ENCODE measurements at places on chromosomes 4 and X. TPM values are rescaled to one million over a fixed set of nuclear protein-coding genes. Genes with fewer than 3 reads are reported as not detected.

GRCh38 chrX:17459661-17460060 is 84.7 kb downstream of the NHS start:
- H3K27me3 ChIP-seq, result peaks cover 29% of the 10 kb centered on the region
- no peaks in the 10 kb centered on the region for H3K4me1 ChIP-seq
- no peak for DNase-seq
- H3K4me3 ChIP-seq, result no peak overlapping the region
- no peak overlapping the region for H3K27ac ChIP-seq
- H3K36me3 ChIP-seq, result no peaks in the 10 kb centered on the region

DNA sequence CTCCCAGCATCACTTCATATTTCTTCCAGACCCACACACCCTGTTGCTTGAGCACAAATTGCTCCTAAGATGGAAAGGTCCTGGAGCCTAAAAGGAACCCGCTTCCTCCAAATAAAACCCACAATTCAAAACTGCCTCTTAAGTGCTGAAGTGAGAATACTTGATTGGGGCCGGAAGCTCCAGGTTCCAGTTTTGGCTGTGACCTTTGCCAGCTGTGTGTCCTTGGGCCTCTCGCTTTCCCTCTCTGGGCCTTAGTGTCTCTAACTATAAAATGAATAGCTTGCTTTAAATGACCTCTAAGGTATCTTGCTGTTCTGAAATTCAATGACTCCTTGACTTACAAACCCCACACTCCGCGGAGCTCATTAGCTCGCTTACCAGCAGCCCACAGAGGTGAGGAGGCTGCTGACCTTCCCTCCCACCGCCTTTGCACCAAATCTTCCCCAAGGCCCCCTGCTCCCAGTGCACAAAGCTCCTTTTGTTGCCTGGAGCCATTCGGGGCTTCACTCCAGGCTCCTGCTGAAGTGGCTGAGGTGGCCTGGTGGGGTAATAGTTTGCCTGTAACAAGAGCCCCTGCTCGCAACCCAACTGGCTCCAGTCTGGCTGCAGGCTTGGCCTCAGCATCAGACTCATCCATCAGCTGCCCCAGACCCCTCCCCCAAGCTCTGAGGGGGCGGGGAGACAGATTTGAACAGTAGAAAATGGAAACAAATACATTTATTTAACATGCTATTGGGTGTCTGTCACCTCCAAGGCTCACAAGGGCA is 21.8 kb downstream of the STARD8 start:
- no peak for DNase-seq
- peaks cover 54% of the 10 kb centered on the region for H3K27me3 ChIP-seq
- no peak overlapping the region for H3K27ac ChIP-seq
- no peaks in the 10 kb centered on the region for H3K36me3 ChIP-seq
- H3K4me3 ChIP-seq, result no peak overlapping the region
- H3K4me1 ChIP-seq, result no peaks in the 10 kb centered on the region

The FGF13 gene
- not detected for total RNA-seq

GRCh38 chr4:152462047-152462446 is 73.8 kb downstream of the FBXW7 start:
- peaks cover 2% of the 10 kb centered on the region for H3K36me3 ChIP-seq
- H3K27me3 ChIP-seq, result no peaks in the 10 kb centered on the region
- peaks cover 71% of the 10 kb centered on the region for H3K4me1 ChIP-seq
- DNase-seq, result no peak

The GPRASP2 gene
- total RNA-seq, result 1.4 TPM

- no peak overlapping the region for H3K4me3 ChIP-seq
- no peaks in the 10 kb centered on the region for H3K27me3 ChIP-seq
These were observed 217.2 kb downstream of the SPRY1 start for GRCh38 chr4:123613586-123614344.

The KIF4A gene
- 28.7 TPM for total RNA-seq

The PWWP3B gene
- total RNA-seq, result not detected

DNA sequence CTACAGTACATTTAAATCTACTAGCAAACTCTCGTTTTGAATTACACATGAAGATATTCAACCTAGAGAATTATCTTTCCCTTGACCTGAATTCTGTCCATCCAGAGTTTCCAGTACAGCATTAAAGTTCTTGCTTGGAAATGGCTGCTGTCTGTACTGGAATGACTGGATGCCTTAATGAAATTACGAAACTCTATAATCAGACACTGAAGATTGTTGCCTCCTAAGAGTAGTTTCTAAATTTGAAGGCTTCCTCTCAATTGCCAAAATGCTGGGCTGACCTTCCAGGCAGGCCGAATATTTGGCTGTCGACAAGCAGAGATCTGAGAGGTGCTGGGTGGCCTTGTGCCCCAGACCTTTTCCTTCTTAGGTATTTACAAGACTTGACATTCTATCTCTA is 215.1 kb upstream of the GPC4 start:
- no peak overlapping the region for H3K4me3 ChIP-seq
- peaks cover 33% of the 10 kb centered on the region for H3K27me3 ChIP-seq
- no peaks in the 10 kb centered on the region for H3K36me3 ChIP-seq
- H3K27ac ChIP-seq, result no peak overlapping the region
- H3K4me1 ChIP-seq, result no peaks in the 10 kb centered on the region
- no peak for DNase-seq

The KLHL4 gene
- total RNA-seq, result not detected

Measured in activated T-cell treated with anti-CD3 and anti-CD28 coated beads, Interleukin-2, amount 50 U/mL, for 72 hours (primary cell).